ENCODE measurements at places on chromosomes 7 and 10.

- no peak for DNase-seq
Measured at GRCh38 chr7:123323689-123324088, 123.9 kb upstream of the SLC13A1 start.

DNA sequence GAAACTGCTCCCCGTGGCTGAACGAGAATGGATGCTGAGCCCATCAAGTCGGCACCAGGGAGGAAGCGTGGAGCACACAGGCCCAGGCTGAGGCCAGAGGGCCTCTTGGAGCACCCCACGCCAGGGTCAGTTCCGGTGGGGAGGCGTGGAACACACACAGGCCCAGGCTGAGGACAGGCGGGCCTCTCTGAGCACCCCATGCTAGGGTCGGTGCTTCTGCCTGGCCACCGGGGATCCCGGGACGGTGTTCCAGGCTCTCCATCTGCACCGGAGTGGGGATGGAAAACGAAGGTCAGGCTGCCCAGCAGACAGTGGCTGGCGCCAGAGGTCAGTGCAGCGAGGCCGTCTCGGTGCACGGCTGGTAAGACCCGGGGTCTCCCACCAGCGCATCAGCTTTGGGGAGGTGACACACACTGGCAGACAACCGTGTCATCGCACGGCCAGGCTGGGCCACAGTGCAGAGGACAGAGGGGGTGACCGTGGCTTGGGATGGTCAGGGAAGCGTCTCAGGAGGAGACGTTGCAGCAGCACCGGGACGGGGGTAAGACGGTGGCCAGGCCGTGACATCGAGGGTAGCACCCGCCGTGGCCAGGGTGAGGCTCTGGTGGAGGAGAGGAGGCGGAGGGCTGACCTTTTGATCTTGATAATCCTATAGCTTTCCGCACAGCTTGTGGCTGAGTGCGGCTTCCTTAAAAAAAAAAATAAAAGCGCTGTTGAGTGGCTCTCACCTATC is 203.9 kb downstream of the ELFN1 start:
- no peak for DNase-seq

- no peak for DNase-seq
Measured at GRCh38 chr10:22754296-22754695, 39.9 kb upstream of the PIP4K2A start.

DNA sequence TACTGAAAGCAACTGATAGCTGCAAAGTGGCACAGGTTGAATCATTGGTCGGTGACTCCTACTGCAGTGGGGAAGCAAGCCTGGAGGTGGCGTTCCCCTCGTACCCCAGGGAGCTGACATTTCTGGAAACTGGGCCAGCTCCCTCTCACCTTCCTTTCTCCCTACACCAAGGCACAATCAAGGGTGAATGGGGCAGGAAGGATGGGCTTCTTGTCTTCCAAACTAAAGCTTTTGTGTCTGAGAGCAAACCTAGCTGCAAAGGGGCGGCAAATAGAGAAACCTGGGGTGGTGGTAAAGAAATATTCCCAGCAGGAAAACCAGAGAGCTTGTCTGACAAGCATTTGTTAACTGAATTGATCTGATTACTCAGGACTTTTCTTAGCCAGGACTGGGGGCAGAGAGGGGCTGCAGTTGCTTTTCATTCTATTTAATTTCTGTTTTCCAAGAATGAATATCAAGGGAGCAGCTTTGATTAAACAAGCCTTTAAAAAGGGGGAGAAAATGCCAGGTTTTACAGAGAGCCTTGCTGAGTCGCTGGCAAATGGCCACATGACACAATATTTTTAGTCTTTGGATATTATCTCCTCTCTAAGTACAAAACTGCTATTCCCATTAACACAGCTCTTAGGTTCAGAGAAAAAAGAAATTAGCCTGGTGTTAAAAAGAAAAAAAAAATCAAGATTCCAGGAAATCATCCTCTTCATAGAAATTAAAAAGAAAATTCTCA is 27.8 kb downstream of the CDHR3 start:
- DNase-seq = no peak

GRCh38 chr7:51234139-51234538 is 82.5 kb downstream of the COBL start:
- no peak for DNase-seq

DNA sequence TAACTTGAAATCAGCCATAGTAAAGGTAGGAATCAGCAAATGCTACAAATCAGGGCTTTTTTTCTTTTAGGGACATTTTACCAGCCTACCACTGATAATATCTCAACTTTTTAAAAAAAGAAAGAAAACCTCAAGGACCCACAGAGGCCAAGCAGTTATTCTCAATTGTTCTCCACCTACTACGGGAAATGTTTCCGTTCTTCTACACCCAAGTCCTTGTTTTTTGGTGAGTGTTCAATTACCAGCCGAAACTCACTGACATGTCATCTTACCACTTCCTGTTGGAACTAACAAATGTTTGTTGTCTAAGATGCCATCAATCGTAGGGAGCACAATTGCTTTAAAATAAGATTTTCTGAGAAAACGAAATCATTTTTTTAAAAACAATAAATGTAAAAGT is 50.2 kb upstream of the CDK1 start:
- no peak for DNase-seq

DNA sequence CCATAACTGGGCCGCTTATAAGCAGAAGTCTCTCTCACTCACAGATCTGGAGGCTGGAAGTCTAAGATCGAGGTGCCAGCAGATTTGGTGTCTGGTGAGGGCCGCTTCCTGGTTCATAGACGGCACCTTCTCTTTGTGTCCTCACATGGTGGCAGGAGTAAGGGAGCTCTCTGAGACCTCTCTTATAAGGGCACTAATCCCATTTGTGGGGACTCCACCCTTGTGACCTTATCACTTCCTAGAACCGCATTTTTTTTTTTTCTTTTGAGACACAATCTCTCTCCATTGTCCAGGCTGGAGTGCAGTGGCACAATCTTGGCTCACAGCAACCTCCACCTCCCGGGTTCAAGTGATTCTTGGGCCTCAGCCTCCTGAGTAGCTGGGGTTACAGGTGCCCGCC is 8.1 kb downstream of the FBH1 start:
- no peak for DNase-seq

- no peak for DNase-seq
Measured at GRCh38 chr7:116984511-116984910, 31.2 kb downstream of the ST7 start.

DNA sequence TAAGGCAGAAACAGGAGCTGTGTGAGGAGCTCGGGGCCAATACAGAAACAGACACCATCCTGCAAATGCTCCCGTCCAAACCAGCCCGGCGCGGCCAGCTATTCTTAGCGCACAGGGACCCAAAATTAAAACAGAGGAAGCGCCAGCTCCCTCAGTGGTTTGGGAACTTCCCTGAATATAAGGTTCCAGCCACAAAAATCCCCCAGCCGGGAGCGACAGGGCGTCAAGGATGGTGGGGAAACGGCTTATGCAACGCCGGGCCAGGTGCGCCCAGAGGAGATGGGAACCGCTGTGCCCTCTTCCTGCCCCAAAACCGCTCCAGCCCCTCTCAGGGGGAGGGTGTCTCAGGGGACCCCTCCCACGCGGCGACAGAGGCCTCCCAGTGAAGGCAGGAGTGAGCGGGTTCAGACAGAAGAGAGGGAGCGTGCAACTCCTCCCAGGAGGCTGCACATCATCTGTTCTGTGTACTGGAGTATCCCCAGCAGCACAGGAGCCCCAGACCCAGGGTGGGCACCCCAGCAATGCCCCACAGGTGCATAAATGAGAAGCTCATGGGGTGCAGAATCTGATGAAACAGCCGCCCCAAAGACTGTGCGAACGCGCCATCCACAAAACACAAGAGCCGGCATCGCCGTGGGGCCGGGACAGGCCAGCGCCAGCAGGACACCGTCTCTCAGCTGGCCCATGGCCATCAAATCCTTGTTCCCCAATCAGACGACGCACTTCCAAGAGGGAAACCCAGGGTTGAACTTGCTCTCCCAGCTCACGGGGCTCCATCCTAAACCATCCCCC is 73.9 kb upstream of the PDGFA start:
- DNase-seq = no peak

GRCh38 chr7:127959770-127960169 is 71.5 kb downstream of the LRRC4 start:
- DNase-seq = no peak

DNA sequence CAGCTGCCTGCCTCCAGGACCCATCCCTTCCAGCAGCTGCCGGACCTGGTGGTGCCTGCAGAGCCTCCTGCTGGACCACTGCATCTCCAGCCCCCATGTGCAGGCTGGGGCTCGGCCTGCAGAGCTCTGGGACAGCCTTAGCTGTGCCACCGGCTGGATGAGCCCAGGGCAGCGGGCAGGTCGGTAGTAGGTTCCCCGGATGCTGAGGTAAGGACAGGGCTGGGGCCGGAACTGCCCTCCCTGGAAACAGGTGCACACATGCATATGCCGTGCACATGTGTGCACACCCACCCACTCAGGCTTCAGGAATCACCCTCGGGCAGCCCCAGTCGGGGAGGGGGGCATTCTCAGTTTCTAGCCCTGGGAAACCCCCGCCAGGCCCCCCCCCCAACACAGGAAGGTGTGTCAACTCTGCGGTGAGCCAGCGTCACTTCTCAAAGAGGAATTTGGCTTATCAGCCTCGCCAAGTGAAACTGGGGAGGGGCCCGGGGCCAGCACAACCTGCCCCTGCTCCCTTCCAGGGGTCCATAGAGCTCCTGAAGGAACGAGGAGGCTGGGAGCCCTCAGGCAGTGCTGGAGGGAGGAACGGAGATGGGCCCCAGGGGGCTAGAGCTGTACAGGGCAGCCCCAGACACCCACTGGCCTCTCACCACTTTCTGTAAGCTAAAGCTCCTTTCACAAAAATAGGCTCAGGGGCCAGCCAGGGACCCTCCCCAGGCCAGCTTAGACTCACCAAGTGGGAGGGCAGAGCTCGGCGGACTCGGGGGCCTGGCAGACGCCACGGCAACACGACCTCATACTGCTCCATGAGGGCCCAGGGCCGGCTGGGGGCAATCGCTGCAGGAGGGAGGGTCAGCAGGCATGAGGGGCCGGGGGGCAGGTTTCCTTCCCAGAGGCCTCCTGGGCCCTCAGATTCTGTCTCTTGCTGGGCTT is 1.7 kb downstream of the ADAM8 start:
- no peak for DNase-seq

- DNase-seq = no peak
Measured at GRCh38 chr7:143884969-143885559, 16.9 kb downstream of the TCAF1 start.

DNA sequence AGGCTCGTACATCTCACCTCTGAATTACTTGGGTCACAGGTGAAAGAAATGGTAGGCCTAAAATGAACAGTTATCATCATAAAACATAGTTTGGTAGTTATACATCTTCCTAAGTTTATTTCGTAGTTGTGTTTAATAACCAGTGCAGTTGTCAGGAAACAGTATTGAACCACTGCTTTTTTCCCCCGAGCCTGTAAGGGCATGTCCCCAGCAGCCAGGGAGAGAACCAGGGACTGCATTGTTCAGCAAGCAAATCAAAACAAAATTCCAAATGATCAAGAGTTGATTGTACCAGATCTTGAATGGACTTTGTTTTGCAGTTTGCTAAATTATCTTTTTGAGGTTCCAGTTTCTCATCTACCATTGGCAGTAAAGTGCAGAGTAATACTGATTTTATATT is 2.4 kb downstream of the EIF4H start:
- DNase-seq = no peak

DNA sequence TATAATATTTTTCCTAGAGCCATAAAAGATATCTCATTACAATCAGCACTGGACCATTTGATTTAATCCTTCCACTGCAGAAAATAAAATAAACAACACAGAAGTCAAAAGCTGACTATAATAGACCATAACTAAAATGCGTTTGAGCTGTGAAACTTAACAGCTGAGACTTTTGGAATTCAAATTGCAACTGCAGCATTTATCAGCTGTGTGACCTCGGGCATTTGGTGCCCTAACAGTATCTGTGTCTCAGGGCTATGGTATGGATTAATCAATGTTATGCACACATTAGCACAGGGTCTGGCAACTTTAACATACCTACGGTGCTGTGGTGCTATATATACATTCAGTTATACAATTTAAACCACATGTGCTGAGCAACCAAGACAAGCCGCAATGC is 160.1 kb downstream of the COL28A1 start:
- DNase-seq = no peak

DNA sequence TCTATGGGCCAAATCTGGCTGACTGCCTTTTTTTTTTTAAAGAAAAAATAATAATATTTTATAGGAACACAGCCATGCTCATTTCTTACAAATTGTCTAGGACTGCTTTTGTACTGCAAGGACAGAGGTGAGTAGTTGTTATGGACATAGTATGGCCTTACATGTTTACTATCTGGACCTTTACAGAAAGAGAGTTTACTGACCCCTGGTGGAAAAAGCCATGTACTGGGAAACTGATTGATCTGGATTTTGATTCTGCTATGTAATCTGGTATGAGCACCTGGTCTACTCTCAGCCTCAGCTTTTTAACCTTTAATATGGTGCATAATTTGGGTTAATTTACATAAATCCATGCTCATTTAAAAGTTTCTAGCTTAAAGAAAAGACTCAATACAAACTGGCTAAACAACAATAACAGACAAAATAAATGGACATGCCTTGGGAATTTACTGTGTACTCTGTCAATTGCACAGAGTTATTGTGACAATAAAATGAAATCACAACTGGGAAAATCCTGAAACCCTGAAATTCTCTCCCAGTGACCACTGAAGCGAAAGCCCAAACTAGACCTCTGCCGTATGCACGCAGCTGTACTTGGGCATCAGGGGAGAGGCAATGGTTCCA is 260.7 kb downstream of the BMPER start:
- DNase-seq = peak; percentile 38

DNA sequence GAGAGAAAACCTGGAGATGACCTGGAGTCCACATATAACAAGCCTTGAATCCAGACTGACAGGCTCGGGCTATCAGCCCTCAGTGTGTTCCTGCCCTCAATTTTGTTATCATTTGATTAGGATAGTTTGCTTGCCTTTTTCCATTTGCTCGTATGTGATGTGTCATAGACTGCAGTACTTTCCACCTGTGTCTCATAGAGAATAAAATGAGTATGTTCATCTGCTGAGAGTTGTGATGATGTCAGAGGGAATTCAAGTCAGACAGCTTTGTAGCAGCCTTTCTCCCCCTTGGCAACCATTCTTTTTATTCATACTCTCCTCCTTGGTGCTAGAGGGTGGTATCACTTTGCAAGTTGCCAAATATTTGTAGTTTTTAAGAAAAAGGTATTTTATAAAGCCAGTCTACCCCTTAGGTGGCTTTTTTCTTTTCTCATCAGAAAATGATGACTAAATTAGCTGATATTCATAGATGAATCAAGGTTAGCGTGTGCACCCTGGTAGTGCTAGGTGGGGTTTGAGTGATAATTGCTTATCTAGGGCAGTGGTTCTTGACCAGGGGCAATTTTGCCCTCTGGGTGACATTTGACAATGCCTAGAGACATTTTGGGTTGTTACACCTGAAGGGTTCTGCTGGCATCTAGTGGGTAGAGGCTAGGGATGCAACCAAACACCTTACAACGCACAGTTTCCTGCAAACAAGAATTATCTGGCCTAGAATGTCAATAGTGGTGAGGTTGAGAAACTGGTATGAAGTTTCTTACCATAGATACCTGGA is 5.4 kb downstream of the SGPL1 start:
- no peak for DNase-seq

DNA sequence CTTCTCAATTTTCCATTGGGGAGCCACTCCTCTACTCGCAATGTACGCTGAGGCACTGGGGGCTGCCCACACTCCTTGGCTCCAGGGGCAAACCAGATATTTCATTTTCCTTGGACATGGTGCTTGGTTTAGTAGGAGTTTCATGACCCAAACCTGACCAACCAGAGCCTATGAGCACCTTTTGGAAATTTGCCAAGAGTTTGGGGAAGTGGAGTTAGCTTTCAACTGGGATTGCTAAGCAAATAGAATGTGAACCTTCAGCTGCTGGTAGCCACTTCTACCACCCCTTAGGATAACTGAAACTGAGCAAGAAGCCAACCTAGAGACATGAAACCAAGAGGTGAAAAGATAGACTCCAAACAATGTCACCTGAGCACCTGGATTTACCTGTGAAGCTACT is 74.9 kb upstream of the COL13A1 start:
- DNase-seq = no peak
